MCF 10A (cell line): ENCODE measurements at places on chromosomes 6 and 20. TPM values are rescaled to one million over a fixed set of nuclear protein-coding genes. Genes with fewer than 3 reads are reported as not detected.

CRISP3 gene
- total RNA-seq: not detected in 2 replicates

WFDC5 gene
- not detected in 2 replicates for total RNA-seq

HAO1 gene
- total RNA-seq: not detected in 2 replicates

SYNDIG1 gene
- not detected in 2 replicates for total RNA-seq

NHLRC1 gene
- total RNA-seq: not detected in 2 replicates

HDGFL1 gene
- not detected in 2 replicates for total RNA-seq

DNA sequence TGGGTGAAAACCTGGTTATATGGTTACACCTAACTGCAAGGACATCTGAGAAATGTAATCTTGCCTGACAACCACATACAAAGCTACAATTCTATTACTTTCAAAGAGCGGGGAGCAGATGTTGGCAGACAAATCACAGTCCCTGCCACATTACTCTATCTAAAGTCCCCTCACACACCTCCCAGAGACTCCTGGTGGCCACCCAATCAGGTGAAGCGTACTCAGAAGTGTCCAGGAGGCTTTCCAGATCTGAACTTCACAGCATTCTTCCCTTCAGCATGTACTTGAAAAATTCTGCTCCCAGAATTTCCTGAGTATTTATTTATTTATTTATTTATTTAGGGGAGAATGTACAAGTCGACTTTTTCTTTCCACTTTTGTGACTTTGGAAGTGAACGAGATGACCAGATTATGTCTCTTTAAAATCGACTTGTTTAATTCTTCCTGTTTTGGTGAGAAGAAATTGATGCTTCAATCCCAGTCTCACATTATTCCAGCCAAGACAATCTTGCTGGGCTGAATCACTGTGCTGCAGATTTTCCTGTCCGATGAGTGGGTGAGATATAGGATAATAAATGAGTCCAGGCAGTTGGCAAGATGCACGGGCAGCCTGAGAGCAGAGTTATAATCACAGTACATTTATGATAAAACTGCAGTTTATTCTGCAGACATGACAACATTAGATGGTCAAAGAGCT is 46.9 kb upstream of the POPDC3 start:
- no peak for DNase-seq

DNA sequence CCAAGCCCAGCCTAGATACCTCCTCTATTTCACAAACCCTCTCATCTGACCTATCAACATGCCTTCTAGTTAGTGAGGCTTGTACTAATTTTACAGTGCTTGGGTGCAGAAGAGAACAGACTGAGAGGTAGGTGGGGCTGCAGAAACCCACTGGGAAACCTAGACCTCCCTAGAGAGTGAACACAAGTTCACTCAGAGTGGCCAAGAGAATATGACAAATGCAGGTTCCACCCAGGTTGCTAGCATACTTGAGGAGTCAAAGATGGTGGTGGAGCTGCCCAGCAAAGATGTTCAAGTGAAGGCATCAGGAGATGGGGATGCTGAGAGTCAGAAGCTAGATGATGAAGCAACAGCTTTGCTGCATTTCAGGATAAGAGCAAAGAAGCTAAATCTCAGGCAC is 337.0 kb downstream of the PTPRT start:
- DNase-seq: no peak

GRCh38 chr6:20236909-20237600 is 24.8 kb upstream of the MBOAT1 start:
- no peak for DNase-seq

- no peak for DNase-seq
Measured at GRCh38 chr6:32637219-32637880, at the start of gene HLA-DQA1. HLA-DQA1 (plus strand) TSS chr6:32637406; CDS start chr6:32637459, 53 bp downstream.

DNA sequence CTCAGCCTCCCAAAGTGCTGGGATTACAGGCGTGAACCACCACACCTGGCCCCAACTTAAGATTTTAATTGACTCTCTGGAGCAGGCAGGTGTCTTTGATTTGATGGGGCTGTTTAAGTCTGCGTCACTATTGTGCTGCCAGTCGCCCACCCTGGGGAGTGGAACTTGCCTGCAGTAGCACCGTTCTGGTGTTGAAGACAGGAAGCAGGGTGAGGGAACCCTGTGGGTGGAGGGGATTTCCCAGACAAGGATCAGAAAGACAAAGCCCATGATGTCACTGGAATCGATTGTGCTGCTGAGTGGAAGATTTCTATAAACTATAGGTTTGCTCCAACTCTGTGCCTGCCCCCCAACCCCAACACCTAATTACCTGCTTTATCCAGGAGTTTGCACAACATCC is 11.0 kb downstream of the ALDH8A1 start:
- DNase-seq: no peak

- DNase-seq: no peak
Measured at GRCh38 chr20:33689973-33690372, 3.8 kb upstream of the E2F1 start.

DNA sequence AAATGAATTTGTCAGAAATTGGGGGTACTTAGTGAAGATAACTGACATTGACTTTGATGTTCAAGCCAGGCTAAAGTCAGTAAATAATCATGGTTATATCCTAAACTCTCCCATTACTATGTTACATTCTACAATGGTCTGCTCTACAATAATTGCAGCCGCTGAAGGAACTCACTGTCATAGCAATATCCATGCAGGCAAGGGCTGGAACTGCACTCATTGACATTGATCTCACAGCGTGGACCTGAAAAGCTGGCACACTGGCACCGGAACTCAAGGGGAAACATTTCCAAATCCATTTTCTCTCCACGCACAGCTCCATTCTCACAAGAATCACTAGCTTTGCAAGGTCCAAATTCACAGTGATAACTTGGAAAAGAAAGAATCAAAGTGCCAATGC is 702.7 kb downstream of the EYS start:
- DNase-seq: no peak

- DNase-seq: peak; percentile 17
Measured at GRCh38 chr6:44921798-44922197, 406.3 kb upstream of the RUNX2 start.

DNA sequence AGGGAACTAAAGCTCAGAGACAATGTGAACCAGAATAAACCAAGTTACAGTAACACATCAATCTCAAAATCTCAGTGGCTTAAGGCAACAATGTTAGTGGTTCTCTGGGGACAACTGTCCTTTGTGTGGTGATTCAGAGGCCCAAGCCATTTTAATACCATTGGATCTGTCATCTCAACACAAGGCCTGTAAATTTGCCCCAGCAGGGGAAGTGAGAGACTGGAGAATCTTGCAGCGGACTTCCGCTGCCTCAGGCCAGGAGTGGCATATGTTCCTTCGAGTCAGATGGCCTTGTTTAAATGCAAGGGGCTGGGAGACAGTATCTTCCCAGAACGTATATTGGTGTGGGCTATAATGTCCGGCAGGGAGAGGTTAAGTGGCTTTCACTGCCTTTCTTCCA is 126.0 kb downstream of the CD83 start:
- no peak for DNase-seq

DNA sequence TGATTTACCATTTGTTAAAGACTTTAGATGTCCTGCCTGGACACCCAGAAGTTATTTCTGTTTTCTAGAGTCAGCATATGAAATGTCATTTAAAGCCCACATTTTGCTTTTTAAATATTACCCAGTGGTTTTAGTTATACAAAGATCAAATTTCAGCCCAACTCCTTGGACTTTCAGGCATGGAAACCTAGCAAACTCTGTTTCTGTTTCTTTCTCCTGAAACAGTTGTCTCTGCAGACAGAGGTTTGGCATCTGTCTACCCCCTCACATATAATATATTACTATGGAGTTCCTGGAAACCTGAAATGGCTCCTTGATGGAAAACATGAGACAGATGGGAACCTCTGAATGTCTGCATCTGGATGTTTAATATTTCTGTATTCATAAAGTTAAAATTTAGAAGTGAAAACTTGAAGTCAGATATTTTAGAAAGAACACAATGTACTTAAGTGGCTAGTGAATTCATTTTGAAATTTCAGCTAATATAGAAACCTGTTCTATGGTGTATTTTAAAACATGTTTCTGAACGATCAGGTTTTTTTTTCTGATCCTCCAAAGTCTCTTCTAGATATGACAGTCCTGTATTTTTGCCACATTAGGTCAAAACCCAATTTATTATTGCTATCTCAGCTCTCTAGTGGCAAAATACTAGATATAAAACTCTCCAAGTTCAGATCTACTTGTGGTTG is 743.3 kb downstream of the CD109 start:
- no peak for DNase-seq
